ENCODE measurements at places on chromosomes 4 and X. TPM values are rescaled to one million over a fixed set of nuclear protein-coding genes. Genes with fewer than 3 reads are reported as not detected.

The GAB1 gene
- total RNA-seq = 41.0 TPM

The SH3BGRL gene
- total RNA-seq = 80.7 TPM

The DUSP9 gene
- total RNA-seq = 0.19 TPM

The CCDC149 gene
- total RNA-seq = 17.1 TPM

The SORBS2 gene
- 17.4 TPM for total RNA-seq

The MAGEB1 gene
- total RNA-seq = not detected

The INPP4B gene
- 12.4 TPM for total RNA-seq

The F9 gene
- total RNA-seq = not detected

The HSFX2 gene
- 0.38 TPM for total RNA-seq

The DGAT2L6 gene
- total RNA-seq = 23.2 TPM

The HELQ gene
- 8.7 TPM for total RNA-seq

The ANAPC4 gene
- total RNA-seq = 16.9 TPM

The CT45A5 gene
- not detected for total RNA-seq

The UNC5C gene
- 1.2 TPM for total RNA-seq

The RAI2 gene
- total RNA-seq = 11.2 TPM

The PKD2 gene
- total RNA-seq = 18.2 TPM

The TMSB15C gene
- total RNA-seq = 1.3 TPM

The SLC2A9 gene
- total RNA-seq = 8.6 TPM

The CXCL5 gene
- not detected for total RNA-seq

The RIPPLY1 gene
- not detected for total RNA-seq

The CYLC1 gene
- total RNA-seq = not detected
